ENCODE measurements at places on chromosomes 2 and 18.

- DNase-seq, result no peak
Observed at GRCh38 chr2:158580760-158581159, 124.0 kb downstream of the PKP4 start.

DNA sequence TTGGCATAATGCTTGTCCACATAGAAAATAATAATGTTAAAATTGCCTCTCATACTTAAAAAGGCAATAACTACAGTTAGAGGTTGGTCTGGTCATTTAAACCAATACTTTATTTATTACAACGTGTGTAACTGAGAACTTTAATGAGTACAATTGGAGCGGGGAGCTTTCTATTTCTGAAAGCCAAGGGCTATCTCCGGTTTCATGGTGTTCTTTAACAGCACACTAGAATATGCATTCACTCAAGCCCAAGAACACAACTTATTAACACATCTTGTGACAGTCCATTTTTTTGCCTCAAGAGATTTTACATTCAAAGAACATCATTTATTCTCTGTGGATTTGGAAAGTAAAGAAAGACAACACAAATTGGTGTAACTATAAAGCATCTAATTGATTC lies 131.8 kb downstream of the KCNH7 start:
- DNase-seq, result no peak

- DNase-seq, result no peak
Observed at GRCh38 chr2:148999451-148999921, 39.0 kb upstream of the LYPD6B start.

- no peak for DNase-seq
Observed at GRCh38 chr2:110106642-110107041, 9.0 kb downstream of the MALL start.

- DNase-seq, result no peak
Observed at GRCh38 chr18:48252525-48252924, 156.7 kb downstream of the ZBTB7C start.
